ENCODE measurements at places on chromosomes 11 and 22.
A peak's percentile ranks its signal among the peaks of the same experiment; 100 is the strongest.

DNA sequence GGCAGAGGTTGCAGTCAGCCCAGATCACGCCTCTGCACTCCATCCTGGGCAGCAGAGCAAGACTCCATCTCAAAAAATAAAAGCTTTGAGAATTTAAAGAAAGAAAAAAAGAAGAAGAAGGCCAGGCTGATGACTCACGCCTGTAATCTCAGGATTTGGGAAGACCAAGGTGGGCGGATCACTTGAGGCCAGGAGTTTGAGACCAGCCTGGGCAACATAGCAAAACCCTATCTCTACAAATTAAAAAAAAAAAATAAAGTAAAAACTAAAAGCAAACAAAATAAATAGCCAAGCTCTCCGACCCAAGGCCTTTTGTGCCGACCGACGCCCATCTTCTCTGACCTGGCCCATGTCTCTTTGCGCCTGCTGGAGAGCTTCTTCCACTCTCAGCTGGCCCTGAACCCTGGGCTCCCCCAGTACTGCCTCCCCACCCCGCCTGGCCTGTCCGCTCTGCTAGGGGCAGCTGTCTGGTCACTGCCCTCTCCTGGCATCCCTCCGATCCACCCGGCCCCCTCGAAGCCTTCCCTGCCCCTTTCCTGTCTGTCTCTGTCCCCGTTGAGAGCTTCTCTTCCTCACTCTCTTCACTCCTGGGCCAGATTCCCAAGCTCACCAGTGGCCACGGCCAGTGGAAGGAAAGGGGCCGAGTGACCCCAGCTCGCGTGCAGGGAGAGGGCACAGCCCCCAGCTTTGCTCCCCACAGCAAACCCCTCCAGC is 4.8 kb upstream of the LSP1 start:
- DNase-seq, result no peak

- DNase-seq, result peak; percentile 20
Observed at GRCh38 chr11:134592391-134592990, 180.4 kb upstream of the B3GAT1 start.

- DNase-seq, result no peak
Observed at GRCh38 chr22:43066844-43067385, 22.3 kb downstream of the TTLL1 start.

DNA sequence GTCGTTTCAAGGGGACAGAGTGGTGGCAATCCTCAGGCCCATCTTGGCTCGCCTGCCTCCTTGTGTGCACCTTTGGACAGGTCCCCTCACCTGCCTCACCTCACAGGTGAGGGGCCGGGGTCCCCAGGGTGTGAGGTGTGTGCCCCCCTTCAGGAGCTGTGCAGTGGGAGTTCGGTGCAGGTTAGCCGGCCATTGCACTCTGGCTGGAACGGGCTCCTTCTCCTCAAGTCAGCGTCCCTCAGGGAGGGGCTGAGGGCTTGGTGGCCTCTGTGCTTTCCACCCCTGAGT is 269.1 kb downstream of the TBC1D22A start:
- no peak for DNase-seq

- no peak for DNase-seq
Observed at GRCh38 chr11:46533396-46534100, 60.3 kb downstream of the AMBRA1 start.

DNA sequence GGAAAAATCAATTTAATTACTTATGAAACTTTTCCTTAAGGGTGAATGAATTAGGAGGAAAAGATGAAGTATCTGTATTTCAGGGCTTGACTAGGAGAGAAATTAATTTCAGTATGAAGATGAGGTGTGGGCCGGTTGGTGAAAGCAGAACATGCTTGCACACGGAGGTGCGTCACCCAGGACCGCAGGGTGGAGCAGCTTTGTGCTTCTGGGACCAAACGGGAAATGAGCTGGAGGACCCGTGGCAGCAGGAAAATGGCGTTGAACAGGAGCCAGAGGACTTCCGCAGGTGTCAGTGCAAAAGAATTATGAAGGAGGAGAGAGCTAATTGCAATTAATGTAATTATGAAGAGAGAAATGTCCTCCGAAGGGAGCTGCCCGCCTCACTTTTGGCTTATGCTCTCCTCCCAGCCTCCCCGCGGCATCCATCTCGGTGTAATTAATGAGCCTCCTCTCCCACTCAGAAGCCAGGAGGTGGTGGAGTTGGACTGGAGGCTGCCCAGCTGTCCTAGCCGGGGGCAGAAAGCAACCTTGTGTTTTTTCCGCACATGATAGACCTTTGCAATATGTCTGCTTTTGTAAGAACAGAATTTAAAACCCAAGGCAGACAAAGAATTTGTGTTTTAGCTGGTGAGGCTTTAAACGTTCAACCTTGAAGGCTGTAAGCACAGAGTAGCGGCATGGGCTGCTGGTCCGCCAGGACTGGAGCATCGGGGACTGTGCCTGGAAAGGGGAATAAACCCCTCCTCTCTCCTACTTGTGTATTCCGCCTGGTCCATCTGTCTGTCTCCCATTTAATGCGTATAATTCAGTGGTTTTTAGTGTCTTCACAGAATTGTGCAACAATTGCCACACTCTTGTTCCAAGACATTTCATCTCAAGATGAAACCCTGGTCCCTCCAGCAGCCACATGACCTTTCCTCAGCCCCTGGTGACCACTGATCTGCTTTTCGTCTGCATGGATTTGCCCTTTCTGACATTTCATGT is 180.6 kb downstream of the TBC1D22A start:
- DNase-seq, result peak; percentile 8

DNA sequence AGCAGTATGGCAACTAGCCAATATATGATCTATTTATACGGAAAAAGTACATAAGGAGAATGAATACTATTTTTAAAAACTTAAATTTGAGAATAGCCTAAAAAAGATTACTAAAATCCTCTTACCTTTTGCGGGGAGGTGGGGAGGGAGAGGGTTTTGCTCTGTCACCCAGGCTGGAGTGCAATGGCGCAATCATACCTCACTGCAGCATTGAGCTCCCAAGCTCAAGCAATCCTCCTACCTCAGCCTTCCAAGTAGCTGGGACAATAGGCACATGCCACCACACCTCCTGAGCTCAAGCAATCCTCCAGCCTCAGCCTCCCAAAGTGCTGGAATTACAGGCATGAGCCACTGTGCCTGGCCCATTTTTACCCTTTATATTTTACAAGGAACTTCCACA is 82.0 kb downstream of the TTC28 start:
- DNase-seq, result no peak

GRCh38 chr22:21682385-21683175 is 16.8 kb downstream of the PPIL2 start:
- DNase-seq, result no peak

- no peak for DNase-seq
Observed at GRCh38 chr22:30782613-30783012, 87.9 kb downstream of the OSBP2 start.

- DNase-seq, result no peak
Observed at GRCh38 chr11:113838005-113838404, 37.4 kb downstream of the USP28 start.

DNA sequence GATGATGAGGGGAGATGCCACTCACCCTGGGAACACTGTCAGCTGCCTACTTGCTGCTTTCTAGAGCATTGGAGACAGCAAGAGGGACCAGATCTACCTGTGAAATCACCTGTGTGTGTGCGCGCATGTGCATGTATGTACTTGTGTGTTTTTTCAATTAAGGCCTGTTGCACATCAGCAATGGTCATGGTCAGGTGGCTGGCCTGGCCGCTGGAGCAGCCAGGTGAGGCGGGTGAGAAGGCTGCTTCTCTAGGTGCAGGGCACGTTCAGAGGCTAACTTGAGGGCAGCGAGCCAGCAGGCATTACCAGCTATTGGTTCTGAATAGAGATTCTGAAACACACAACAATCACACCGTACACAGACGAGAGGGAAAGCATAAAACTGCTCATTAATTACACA is 65.1 kb downstream of the PARVG start:
- no peak for DNase-seq

DNA sequence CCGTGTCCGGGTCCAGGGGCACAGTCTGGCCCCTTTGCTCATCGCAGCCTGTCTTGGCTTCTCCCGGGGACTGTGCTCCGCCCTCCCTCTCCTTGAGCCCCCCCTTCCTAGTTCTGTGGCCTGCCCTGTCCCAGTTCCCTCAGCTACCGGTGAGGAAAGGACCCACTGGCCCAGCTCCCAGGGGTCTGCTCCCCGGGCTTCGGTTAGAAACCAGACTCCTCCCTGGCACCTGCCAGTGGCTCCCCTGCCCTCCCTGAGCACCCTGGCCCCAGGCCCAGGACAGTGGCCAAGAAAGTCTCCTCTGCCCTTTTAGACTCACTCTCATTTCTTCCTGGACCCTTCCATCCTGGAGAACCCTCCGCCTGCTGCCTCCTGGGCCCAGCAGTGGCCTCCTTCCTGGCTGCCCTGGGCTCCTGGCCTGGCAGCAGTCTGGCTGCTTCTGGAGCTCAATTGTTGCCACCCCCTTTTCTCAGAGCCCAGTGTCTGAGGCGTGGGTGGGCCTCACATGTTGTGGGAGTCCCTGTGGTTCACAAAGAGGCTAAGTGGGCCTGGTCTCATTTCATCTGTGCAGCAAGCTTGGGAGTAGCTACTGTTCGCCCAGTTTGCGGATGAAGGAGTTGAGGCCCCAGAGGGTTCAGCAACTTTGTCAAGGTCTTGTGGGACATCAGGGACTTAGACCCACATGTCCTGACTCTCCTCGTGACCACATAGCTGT is 12.6 kb downstream of the PRDM11 start:
- no peak for DNase-seq

DNA sequence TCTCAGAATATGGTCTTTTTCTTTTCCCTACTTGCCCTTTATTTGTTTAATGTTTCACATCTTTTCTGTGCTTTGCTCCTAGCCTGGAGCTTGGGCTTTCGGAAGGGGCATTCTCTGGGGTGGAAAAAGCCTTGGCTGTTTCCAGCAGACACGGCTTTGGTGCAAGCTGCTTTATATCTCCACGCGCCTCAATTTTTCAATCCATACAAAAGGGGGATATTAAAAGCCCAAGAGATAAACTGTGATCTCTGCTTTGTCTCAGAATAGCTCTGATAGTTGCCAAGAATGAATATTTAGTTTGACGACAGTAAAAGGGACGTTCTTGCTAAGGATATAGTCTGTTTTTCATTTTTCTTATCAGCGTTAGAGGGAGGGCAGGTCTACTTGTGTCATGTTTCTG is 194.0 kb upstream of the KIRREL3 start:
- no peak for DNase-seq

- DNase-seq, result no peak
Observed at GRCh38 chr11:19161651-19162050, 40.1 kb downstream of the CSRP3 start.

GRCh38 chr11:115930291-115930690 is 426.1 kb upstream of the CADM1 start:
- DNase-seq, result no peak

DNA sequence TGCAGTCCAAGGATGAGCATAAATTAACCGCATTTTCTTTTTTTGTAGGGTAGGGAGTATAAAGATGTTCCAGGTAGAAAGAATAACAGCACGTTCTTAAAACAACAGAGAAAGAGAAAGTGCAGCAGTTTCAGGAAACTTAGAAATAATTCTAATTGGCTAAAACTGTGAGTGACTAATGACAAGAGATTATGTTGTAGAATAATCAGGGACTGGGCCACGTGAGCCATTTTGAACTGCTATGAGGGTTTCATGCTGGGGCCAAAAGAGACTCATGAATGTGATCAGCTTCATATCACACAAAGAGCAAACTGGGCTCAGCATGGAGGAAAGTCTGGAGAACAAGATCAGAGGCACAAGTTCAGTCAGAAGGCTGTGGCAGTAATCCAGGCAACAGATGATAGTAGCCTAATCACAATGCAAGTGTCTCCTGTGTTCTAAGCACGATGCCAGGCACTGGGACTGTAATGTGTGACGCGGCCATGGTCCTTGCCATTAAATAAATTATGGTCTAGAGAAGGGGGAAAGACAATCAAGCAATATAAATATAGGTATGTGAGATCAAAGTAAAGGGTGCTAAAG is 17.9 kb downstream of the CWF19L2 start:
- DNase-seq, result no peak

- no peak for DNase-seq
Observed at GRCh38 chr11:19220903-19221724, 19.3 kb upstream of the CSRP3 start.

DNA sequence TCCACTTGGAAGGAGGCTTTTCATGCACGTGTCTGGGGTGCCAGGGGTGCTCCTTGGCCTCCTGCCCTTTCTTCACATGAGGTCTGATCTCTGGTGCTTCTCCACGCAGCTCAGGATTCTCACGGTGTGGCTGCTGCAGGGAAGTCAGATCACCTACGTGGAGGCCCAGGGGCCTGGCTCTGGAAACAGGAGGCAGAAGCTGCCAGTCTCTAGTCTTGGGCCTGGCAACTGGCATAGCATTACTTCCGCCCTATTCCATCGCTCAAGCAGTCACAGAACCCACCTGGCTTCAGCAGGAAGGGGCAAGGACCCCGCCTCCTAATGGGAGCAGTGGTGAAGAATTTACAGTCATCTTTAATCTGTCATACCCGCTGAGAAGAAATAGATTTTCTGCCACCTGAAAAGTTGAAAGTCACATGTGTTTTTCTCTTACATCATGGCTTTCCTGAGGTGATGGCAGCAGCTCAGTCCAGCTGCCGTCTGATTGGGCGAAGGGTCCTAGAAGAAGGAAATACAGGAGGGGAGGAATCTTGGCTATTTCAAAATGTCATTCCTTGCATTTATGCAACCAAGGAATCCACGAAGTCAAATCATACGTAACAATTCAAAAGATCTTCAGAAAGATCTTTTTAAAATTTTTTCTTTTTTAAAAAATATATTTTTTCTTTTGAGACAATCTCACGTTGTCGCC is 50.1 kb upstream of the DKK3 start:
- DNase-seq, result no peak

DNA sequence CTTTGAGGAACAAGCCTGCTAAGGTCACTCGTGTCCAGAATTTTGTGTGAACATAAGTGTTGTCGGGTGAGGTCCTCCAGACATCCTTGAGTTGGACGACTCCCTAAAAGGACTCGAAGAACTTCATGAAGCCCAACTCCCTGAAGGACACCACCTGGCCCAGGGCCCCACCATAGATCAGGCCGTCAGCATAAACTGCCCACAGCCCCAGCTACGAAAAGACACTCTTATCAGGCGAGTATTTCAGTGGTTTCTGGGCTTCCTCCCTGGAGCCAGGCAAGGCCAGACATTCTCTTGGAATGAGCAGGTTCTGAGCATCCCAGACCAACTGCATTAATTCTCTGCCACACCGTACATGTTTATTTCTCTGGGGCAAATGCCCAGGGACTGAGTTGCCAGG is 170.1 kb downstream of the IGLL1 start:
- DNase-seq, result no peak

- no peak for DNase-seq
Observed at GRCh38 chr11:110072930-110073329, 20.3 kb upstream of the ZC3H12C start.

GRCh38 chr11:827146-827896 is 398 bp upstream of the CRACR2B start:
- no peak for DNase-seq

- DNase-seq, result no peak
Observed at GRCh38 chr22:47596176-47596690, 833.8 kb downstream of the TBC1D22A start.

- DNase-seq, result no peak
Observed at GRCh38 chr22:50403701-50404101, 60.6 kb downstream of the PPP6R2 start.

Data from CD4-positive, alpha-beta T cell treated with Interleukin-12 subunit alpha and Interleukin-12 subunit beta, for 1 hour (primary cell).